ENCODE measurements at places on chromosomes 6 and 20. TPM values are rescaled to one million over a fixed set of nuclear protein-coding genes. Genes with fewer than 3 reads are reported as not detected.

The PERP gene
- total RNA-seq = 38.5 TPM

The PRDM13 gene
- total RNA-seq = not detected

The CSTF1 gene
- 34.0 TPM for total RNA-seq

The ZNF311 gene
- 0.74 TPM for total RNA-seq

The EYS gene
- total RNA-seq = not detected

The EHMT2 gene
- total RNA-seq = 38.7 TPM

The SLC22A16 gene
- total RNA-seq = 0.17 TPM

The PRRT1 gene
- total RNA-seq = 0.17 TPM

The CLIC5 gene
- total RNA-seq = not detected

The PEX7 gene
- total RNA-seq = 11.6 TPM

The COL9A3 gene
- total RNA-seq = 3.0 TPM

The C6orf163 gene
- 0.34 TPM for total RNA-seq

The KCNK5 gene
- 0.15 TPM for total RNA-seq

The SLC22A7 gene
- not detected for total RNA-seq

The ZNF165 gene
- 0.45 TPM for total RNA-seq

The APCDD1L gene
- total RNA-seq = 4.2 TPM

The TREM2 gene
- total RNA-seq = not detected

The ALDH8A1 gene
- 0.15 TPM for total RNA-seq

The PI16 gene
- not detected for total RNA-seq

The SNAP25 gene
- total RNA-seq = 5.1 TPM

The LTB gene
- total RNA-seq = not detected

The RNF144B gene
- total RNA-seq = 1.3 TPM

The ARHGAP18 gene
- total RNA-seq = 14.1 TPM

The SIM1 gene
- total RNA-seq = not detected

The EFHC1 gene
- total RNA-seq = 15.2 TPM

The HFE gene
- 11.1 TPM for total RNA-seq

The GFOD1 gene
- 2.7 TPM for total RNA-seq

The SLC2A4RG gene
- 91.0 TPM for total RNA-seq

The RAET1E gene
- total RNA-seq = not detected

The FBXO30 gene
- 3.7 TPM for total RNA-seq

The LY6G5B gene
- 0.84 TPM for total RNA-seq
